ENCODE measurements at places on chromosomes 2 and 18. TPM values are rescaled to one million over a fixed set of nuclear protein-coding genes. Genes with fewer than 3 reads are reported as not detected.

- H3K27me3 ChIP-seq: no peaks in the 10 kb centered on the region
- no peak overlapping the region for H3K27ac ChIP-seq
- no peaks in the 10 kb centered on the region for H3K4me1 ChIP-seq
- no peaks in the 10 kb centered on the region for H3K36me3 ChIP-seq
These were observed 96.2 kb downstream of the TPO start for GRCh38 chr2:1509271-1510065.

CRYGD gene
- not detected for total RNA-seq

GRCh38 chr2:42249887-42250286 lies 80.7 kb downstream of the EML4 start:
- H3K27ac ChIP-seq: no peak overlapping the region
- no peak for DNase-seq
- H3K36me3 ChIP-seq: no peaks in the 10 kb centered on the region
- H3K4me1 ChIP-seq: no peaks in the 10 kb centered on the region
- no peak overlapping the region for H3K4me3 ChIP-seq

DNA sequence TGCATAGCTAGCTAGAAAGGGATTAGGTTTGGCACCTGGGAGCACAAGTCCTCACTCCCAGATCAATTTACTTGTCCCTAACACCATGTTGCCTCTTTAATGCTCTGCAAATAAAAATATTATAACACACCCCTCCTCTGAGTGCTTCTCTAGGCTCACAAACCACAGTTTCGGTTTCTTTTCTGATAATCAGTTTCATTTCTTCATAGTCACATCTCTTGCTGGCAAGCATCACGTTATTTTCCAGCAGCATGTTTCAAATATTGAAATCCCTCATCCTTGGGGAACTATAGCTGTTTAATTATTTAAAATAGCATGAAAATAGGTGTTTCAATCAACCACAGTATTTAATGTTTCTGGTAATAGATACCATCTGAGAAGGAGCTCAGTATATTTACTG lies 13.9 kb upstream of the SMCHD1 start:
- H3K27ac ChIP-seq: no peak overlapping the region
- no peaks in the 10 kb centered on the region for H3K36me3 ChIP-seq
- no peaks in the 10 kb centered on the region for H3K27me3 ChIP-seq
- H3K4me1 ChIP-seq: no peaks in the 10 kb centered on the region
- no peak overlapping the region for H3K4me3 ChIP-seq

DNA sequence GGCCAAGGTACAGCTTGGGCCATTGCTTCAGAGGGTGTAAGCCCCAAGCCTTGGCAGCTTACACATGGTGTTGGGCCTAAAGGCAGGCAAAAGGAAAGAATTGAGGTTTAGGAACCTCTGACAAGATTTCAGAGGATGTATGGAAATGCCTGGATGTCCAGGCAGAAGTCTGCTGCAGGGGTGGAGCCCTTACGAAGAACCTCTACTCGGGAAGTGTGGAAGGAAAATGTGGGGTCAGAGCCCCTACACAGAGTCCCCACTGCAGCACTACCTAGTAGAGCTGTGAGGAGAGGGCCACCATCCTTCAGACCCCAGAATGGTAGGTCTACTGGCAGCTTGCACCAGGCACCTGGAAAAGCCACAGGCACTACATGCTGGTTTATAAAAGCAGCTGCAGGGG lies 124.2 kb downstream of the RPIA start:
- no peak overlapping the region for H3K4me3 ChIP-seq
- no peak for DNase-seq
- H3K36me3 ChIP-seq: no peaks in the 10 kb centered on the region

- no peak overlapping the region for H3K27ac ChIP-seq
- H3K4me3 ChIP-seq: no peak overlapping the region
- H3K4me1 ChIP-seq: no peaks in the 10 kb centered on the region
- H3K36me3 ChIP-seq: no peaks in the 10 kb centered on the region
These were observed 234.9 kb downstream of the TFCP2L1 start for GRCh38 chr2:121049950-121050585.

DNA sequence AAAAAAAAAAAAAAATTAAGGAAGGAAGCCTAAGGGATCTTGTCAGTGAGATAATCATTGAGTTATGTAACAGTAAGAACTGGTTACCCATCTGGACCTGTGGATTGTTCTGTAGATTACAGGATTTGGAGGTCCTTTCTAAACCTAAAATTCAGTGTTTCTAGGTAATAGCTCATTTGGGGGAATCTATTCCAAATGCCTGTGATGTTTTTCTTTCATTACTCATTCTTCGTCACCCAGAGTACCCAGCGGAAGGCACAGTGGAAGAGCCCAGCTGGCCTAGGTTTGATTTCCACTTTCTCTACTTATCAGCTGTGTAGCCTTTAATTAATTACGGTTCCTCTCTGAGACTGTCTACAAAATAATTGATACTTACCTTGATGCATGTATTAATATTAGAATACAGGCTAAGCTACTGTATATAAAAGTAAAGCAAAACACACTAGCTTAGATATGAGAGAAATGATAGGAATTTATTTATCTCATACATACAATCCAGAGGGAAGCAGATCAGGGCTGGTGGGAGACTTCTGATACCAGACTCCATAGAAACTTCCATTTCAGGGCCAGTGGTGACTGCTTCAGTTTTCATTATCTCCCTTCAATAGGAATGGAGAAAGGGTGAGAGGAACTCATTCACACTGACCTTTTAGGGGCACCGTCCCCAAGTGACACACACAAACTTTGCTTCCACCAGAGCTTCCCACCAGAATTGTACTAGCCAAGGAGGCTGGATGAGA lies 115.8 kb upstream of the NOSTRIN start:
- H3K36me3 ChIP-seq: no peaks in the 10 kb centered on the region
- H3K27me3 ChIP-seq: no peaks in the 10 kb centered on the region
- no peak overlapping the region for H3K27ac ChIP-seq

GRCh38 chr2:26477911-26478253 lies at the start of gene OTOF:
Gene OTOF, minus strand, starts transcription at chr2:26478124.
- no peaks in the 10 kb centered on the region for H3K27me3 ChIP-seq
- H3K4me3 ChIP-seq: no peak within 1 kb of the TSS
- no peak for DNase-seq
- no peak within 1 kb of the TSS for H3K27ac ChIP-seq
- no peaks in the 10 kb centered on the region for H3K4me1 ChIP-seq
- H3K36me3 ChIP-seq: no peaks in the 10 kb centered on the region

GRCh38 chr2:2689306-2689705 lies 358.2 kb upstream of the MYT1L start:
- H3K27me3 ChIP-seq: no peaks in the 10 kb centered on the region
- no peaks in the 10 kb centered on the region for H3K4me1 ChIP-seq
- no peak overlapping the region for H3K4me3 ChIP-seq
- no peak overlapping the region for H3K27ac ChIP-seq
- no peak for DNase-seq

- H3K27me3 ChIP-seq: no peaks in the 10 kb centered on the region
- H3K27ac ChIP-seq: no peak overlapping the region
- no peak for DNase-seq
- H3K4me3 ChIP-seq: no peak overlapping the region
These were observed 496.1 kb upstream of the MYT1L start for GRCh38 chr2:2827046-2827636.
